ENCODE measurements at places on chromosomes 1 and 21.
A peak's percentile ranks its signal among the peaks of the same experiment; 100 is the strongest.

GRCh38 chr1:12123172-12123571 lies 43.6 kb upstream of the TNFRSF1B start:
- DNase-seq, result no peak

- DNase-seq, result no peak
Observed at GRCh38 chr21:31235671-31236450, 108.2 kb downstream of the TIAM1 start.

GRCh38 chr1:61604261-61604660 lies 120.7 kb downstream of the TM2D1 start:
- no peak for DNase-seq

GRCh38 chr1:208842451-208842850 lies 598.3 kb upstream of the PLXNA2 start:
- DNase-seq, result no peak

- no peak for DNase-seq
Observed at GRCh38 chr21:25572861-25573310, 34.4 kb downstream of the MRPL39 start.

DNA sequence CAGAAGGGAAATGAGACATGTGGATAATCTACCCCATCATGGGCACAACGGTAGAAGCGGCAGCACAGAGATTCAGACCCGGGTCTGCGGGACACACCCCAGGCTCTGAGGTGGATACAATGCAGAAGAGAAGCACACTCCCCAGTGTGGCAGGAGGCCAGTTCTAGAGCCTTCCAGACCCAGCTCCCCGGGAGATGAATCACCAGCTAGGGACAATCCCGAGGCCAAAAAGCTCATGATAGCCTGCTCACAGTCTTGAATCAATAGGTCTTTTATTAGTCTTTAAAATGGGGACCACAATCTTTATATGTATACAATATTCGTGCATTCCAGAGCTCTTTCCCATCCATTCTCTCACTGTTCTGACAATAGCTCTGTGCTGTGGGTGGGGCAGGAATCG lies 57.3 kb upstream of the DIRAS3 start:
- DNase-seq, result no peak

- no peak for DNase-seq
Observed at GRCh38 chr1:26618561-26618960, 77.3 kb upstream of the ARID1A start.

DNA sequence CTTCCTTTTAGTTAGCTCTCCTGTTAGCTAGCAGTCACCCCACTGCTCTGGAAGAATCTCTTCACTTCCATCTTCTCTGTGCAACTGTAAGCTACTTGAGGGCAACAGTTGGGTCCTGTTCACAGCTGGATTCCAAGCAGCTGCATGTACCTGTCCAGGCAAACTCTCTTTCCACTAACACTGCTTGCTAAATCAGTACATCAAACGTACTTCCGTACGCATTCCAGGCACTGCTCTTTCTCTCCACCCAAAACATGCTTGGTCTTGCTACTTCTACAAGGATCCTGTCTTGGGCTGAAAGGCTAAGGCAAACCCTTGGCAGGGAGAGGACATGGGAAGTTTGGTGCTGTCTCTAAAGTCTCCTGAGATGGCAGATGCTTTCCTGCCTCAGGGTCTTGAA lies 139.2 kb upstream of the CACNA1E start:
- DNase-seq, result no peak

GRCh38 chr1:210695026-210695425 lies 366.3 kb downstream of the HHAT start:
- no peak for DNase-seq

- peak; percentile 50 for DNase-seq
Observed at GRCh38 chr1:170351366-170351946, 180.5 kb upstream of the GORAB start.

GRCh38 chr21:44315691-44316203 lies 15.9 kb downstream of the PFKL start:
- DNase-seq, result no peak

DNA sequence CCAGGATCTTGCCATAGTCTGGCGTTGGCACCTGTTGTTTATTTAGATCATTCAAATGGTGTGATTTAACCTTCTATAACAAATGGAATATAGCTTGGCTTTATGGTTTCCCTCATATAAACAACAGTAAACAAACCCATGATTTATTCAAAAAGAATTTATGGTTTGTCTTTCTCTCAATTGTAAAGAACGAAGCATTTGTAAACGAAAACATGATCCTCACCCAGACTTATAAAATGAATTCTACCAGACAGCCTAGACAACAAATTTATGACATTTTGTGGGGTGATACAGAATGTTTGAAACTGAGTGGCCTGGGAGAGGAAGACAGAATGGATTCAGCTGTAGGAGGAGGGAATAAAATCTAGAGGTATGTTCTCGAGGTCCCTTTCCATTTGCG lies 66.1 kb upstream of the PTGFR start:
- DNase-seq, result no peak

GRCh38 chr1:28010969-28011368 lies 51.2 kb downstream of the XKR8 start:
- DNase-seq, result no peak

DNA sequence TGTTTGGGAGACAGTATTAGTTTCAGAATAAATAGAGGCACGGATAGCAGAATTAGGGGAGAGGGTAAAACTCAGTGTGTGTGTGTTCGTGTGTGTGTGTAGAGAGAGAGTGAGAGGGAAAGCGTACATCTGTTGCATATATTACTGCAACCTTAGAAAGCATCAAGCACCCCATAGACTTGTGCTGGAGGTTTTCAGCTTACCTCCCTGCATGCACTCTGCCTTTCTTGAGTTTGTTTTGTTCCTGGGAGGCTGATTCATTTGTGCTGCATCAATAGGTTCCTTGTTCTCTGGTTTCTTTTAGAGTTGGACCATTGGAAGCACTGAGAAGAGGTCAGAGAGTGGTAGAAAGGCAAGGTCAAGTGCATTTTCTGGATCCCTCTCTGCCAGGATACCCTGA lies 104.4 kb upstream of the KCNK1 start:
- no peak for DNase-seq

DNA sequence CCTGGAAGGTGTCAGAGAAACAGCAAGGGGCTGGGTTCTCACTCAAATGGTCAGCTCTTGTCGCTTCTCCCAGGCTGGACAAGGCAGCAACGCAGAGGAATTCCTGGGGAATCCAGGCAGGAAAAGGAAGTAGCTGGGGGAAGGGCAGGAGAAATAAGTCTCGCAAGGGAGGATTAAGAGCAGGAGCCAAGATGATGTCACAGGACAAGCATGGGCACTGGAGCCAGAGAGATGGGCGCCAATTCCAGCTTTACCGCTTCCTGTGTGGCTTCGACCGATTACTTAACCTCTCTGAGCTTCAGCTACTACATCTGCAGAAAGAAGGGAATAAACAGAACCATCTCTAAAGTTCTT lies 70.5 kb downstream of the SSBP3 start:
- peak; percentile 82 for DNase-seq

- DNase-seq, result no peak
Observed at GRCh38 chr1:174726167-174726879, 273.4 kb upstream of the CACYBP start.

GRCh38 chr1:153293851-153294250 lies 18.9 kb downstream of the PGLYRP3 start:
- no peak for DNase-seq

- DNase-seq, result no peak
Observed at GRCh38 chr1:76832521-76832920, 34.8 kb upstream of the ST6GALNAC5 start.

DNA sequence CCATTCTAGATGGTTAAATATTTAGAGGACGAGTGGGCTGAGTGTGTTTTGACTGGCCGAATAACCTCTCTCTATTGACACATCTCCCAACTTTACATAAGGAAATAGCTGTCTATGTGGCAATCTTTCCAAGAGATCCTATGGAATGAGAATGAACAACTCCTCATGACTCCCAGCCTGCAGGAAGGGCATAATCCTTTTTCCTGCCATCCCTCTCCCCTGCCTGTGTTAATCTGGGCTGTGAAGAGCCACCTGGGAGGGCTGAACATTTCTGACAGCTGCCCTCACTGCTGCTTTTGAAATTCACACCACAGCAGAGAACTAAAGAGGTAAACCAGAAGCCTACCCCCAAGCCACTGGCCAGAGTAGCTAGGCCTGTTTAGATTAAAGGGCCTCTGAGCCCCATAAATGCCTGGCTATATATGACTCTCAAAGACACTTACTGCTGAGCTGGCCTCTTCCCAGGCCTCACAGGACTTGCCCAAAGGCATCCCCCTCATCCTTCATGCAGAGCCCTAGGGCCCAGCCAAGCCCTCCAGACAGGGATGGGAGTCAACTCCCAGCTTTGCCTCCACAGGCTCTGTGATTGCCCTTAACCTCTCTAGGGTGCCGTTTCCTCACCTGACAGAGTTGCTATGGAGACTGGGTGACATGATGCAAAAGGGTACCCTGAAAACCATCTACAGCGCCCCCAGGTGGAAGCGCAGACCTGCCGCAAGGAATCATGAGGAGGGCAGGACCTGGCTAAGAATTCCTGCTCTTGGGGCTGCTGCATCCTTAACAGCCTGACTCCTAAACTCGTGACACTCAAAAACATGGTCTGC lies 42.0 kb upstream of the LDLRAP1 start:
- DNase-seq, result no peak

GRCh38 chr1:8039071-8039470 lies 13.0 kb upstream of the ERRFI1 start:
- no peak for DNase-seq

GRCh38 chr1:239587574-239588369 lies 201.4 kb downstream of the CHRM3 start:
- no peak for DNase-seq

DNA sequence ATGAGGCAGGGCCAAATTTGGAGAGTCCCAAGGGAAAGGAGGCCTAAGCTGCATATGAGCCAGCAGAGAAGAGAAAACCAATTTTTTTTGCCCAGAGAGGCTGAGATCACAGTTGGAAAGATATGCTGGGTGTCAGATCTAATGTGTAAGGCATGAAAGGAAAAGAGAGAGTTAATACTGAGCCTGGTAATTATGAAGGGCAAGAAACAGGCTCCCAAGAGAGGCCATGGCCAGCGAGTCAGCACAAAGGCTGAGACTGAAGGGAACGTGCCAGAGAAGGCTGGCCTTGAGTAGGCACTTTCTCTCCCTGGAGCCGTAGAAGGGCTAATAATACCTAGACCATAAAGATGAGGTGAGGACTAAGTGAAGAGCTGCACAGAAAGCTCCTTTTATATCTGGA lies 31.8 kb upstream of the BEND5 start:
- no peak for DNase-seq

GRCh38 chr1:176271572-176271971 lies 64.5 kb upstream of the COP1 start:
- DNase-seq, result no peak

GRCh38 chr1:109170035-109170764 lies 43.5 kb upstream of the SARS1 start:
- peak; percentile 14 for DNase-seq

- DNase-seq, result no peak
Observed at GRCh38 chr1:101833312-101833711, 163.4 kb downstream of the OLFM3 start.

- no peak for DNase-seq
Observed at GRCh38 chr21:39025198-39025597, 158.1 kb downstream of the PSMG1 start.

DNA sequence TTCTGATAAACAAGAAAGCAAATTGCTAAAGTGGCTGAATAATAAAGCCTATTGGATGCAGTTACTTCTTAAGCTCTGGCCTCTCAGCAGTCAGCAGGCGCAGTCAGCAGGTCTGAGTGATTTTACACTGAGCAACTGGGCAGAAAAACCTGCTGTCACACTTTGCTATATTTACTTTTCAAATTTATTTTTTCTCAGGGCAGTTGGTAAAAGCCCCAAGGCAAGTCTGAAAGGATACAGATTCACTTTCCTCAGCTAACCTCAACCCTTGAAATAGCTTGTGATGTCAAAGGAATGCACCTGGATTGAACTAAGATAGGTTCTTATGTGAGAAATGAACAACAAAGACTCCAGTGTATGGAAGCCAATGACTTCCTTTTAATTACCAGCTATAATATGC lies 34.0 kb downstream of the ATP5PF start:
- DNase-seq, result no peak

DNA sequence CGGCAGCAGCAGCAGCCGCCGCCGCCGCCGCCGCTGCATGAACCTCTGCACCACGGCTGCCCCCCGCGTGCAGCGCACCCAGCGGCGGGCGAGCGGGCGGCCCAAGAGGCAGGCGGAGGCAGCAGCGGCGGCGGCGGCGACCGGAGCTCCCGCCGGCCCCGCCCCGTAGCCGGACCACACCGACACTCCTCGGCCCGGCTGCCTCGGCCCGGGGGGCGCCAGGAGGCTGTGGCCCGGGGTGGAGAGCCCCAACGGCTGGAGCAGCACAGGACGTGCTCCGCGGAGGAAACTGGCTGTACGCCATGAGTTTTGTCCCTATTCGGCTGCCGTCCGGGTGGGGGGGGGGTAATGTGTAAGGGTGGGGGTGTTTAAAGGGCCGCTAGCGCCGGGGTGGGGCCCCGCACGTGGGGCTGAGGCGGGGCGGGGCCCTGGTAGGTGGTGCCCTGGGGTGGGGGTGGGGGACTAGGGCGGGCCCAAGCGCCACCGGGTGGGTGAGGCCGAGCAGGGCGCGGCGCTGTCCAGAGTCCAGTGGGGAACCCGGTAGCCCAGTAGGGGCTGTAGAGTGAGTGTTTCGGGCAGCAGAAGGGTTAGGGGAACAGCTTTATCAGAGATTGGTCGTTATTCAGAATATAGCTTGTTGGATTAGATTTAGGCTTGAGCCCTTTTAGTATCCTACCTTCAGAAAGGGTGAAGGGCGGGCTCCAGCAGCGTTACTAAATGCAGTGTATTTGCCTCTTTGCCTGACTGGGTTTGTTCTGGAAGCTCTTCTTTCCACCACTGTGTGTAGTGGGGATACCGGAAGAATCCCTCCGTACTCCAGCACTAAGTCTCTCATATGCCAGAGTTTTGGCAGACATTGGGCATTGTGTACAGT lies at the start of gene FAM78B:
TSS of gene FAM78B (minus strand) at position 304 of the 874 bp plus-strand sequence. CDS start 753 bp downstream, outside the sequence.
- peak; percentile 73 for DNase-seq

DNA sequence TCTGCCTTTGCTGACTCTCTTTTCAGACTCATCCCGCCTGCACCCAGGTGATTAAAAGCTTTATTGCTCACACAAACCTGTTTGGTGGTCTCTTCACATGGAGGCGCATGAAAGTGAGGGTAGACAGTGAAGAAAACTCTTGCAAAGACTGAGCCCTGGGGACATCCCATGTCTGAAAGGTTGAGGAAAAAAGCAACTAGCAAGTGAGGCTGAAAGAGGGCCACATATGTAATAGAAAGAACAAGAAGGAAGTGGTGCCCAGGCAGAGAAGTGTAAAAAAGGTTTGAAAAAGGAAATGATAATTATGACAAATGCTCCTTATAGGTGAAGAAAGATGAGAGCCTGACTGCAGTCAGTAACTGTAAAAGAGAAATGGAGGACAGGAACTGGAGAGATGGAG lies 115.9 kb upstream of the NEK7 start:
- no peak for DNase-seq

DNA sequence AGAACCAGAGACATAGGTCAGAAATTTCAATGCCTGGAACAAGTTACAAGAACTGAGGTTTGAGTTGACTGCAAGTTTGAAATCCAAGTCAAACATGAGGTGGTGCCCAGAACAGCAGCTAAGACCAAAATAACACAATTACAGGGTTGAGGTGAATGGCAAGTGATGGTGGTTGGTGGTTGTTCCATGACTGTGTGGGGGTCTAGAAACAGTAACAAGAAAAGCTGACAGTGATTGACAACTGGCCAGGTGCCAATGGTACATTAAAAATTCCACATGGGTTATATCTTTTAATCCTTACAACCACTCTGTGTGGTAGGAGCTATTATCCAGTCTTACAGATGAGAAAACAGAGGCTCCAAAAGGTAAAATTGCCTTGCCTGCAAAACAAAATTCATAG lies 32.0 kb downstream of the RIMS3 start:
- no peak for DNase-seq

GRCh38 chr1:203722909-203723308 lies 42.1 kb upstream of the LAX1 start:
- DNase-seq, result no peak

- no peak for DNase-seq
Observed at GRCh38 chr1:170146720-170147263, 1.0 kb downstream of the NTMT2 start.
